ENCODE measurements at places on chromosomes 5 and 9. TPM values are rescaled to one million over a fixed set of nuclear protein-coding genes. Genes with fewer than 3 reads are reported as not detected.
A peak's percentile ranks its signal among the peaks of the same experiment; 100 is the strongest.

DNA sequence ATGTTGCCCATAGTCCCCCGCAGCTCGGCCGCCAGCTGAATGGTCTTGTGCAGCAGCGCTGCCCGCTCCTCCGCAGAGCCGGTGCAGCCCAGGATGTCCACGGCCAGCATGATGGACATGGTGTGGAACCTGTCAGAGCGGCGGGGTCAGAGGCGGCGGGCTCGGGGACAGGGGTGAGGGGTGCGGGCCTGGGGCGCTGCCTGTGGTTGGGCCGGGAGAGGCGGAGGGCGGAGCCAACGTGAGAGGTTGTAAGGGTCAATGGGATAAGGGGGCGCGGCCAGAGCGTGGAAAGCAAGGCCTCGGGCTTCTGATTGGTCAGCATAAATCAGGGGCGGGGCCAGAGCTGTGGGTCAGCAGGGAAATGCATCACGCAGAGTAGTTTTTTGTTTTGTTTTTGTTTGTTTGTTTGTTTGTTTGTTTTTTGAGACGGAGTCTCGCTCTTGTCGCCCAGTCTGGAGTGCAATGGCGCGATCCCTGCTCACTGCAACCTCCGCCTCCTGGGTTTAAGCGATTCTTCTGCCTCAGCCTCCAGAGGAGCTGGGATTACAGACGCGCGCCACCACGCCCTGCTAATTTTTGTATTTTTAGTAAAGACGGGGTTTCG lies 6.8 kb upstream of the TOR2A start:
- no peak overlapping the region for H3K27ac ChIP-seq
- H3K4me1 ChIP-seq: no peaks in the 10 kb centered on the region
- H3K27me3 ChIP-seq: no peaks in the 10 kb centered on the region
- peaks cover 73% of the 10 kb centered on the region for H3K36me3 ChIP-seq
- no peak for DNase-seq
- H3K4me3 ChIP-seq: no peak overlapping the region

GRCh38 chr9:100926366-100926765 lies 102.2 kb upstream of the PLPPR1 start:
- no peak overlapping the region for H3K4me3 ChIP-seq
- no peaks in the 10 kb centered on the region for H3K4me1 ChIP-seq
- no peak for DNase-seq
- no peaks in the 10 kb centered on the region for H3K27me3 ChIP-seq
- H3K36me3 ChIP-seq: no peaks in the 10 kb centered on the region

GRCh38 chr9:132126680-132127236 lies 35.1 kb upstream of the NTNG2 start:
- H3K4me1 ChIP-seq: peaks cover 14% of the 10 kb centered on the region
- H3K36me3 ChIP-seq: no peaks in the 10 kb centered on the region
- H3K27me3 ChIP-seq: peaks cover 23% of the 10 kb centered on the region
- peak overlapping the region; percentile 24 for H3K4me3 ChIP-seq
- H3K27ac ChIP-seq: no peak overlapping the region

- no peak for DNase-seq
- H3K4me1 ChIP-seq: peaks cover 15% of the 10 kb centered on the region
- H3K4me3 ChIP-seq: no peak overlapping the region
Measured at GRCh38 chr5:62284946-62285891, 20.8 kb upstream of the KIF2A start.

- H3K4me3 ChIP-seq: no peak overlapping the region
- H3K27ac ChIP-seq: no peak overlapping the region
- H3K4me1 ChIP-seq: no peaks in the 10 kb centered on the region
- no peaks in the 10 kb centered on the region for H3K27me3 ChIP-seq
- DNase-seq: no peak
Measured at GRCh38 chr9:110327716-110328115, 9.9 kb downstream of the TXNDC8 start.

DNA sequence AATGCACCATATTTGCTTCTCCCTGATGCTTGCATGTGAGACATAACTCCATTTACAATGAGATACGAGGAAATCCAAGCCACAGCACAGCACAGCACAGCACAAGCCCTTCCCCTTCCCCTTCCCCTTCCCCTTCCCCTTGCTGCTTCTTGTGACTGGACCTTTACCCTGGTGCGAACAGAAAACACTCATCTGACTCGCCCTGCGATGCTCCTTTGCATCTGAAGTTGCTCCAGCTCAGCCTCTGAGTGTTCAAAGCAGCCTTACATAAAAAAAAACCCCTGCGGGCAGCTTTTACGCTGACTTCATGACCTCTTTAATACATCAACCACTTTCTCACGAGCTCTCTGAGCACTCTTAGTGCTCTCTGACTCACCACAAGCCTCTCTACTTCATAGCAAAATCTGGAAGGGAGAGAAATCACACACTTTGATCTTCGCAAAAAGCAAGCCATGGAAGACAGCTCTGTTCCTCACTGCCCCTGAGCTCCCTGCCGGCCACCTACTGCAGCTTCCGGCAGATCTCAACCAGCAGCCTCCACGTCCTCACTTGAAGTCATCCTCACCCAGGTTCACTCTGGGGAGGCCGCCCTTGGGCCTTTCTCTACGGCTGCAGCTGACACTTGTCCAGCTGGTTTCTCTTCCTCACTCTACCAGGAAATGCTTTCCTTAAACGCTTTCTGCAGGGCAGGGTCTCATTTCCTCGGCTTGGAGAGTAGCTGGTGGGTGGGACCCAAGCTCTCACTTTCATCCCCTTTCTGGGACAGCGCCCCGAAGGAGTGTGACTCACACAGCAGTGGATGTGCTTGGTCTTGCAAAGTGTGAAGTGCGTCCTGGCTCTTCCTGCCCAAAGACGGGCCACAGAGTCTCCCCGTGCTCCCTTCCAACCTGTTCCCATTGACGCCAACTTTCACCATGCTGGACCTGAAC lies 5.3 kb downstream of the SLC34A1 start:
- H3K27me3 ChIP-seq: no peaks in the 10 kb centered on the region
- peak; percentile 86 for DNase-seq
- peaks cover 68% of the 10 kb centered on the region for H3K4me1 ChIP-seq
- H3K27ac ChIP-seq: peak overlapping the region; percentile 29
- H3K4me3 ChIP-seq: peak overlapping the region; percentile 4
- H3K36me3 ChIP-seq: no peaks in the 10 kb centered on the region

GRCh38 chr5:40578501-40579451 lies 100.9 kb upstream of the PTGER4 start:
- H3K4me1 ChIP-seq: peaks cover 6% of the 10 kb centered on the region
- H3K36me3 ChIP-seq: no peaks in the 10 kb centered on the region
- no peak for DNase-seq

- DNase-seq: no peak
- H3K4me1 ChIP-seq: no peaks in the 10 kb centered on the region
- H3K4me3 ChIP-seq: no peak overlapping the region
- no peaks in the 10 kb centered on the region for H3K27me3 ChIP-seq
- H3K36me3 ChIP-seq: peaks cover 11% of the 10 kb centered on the region
Measured at GRCh38 chr5:81417052-81417451, 23.1 kb upstream of the ACOT12 start.

GRCh38 chr5:175800656-175801081 lies 70.7 kb upstream of the CPLX2 start:
- H3K36me3 ChIP-seq: no peaks in the 10 kb centered on the region
- no peak overlapping the region for H3K27ac ChIP-seq
- DNase-seq: no peak
- H3K27me3 ChIP-seq: peaks cover 59% of the 10 kb centered on the region
- H3K4me1 ChIP-seq: peaks cover 20% of the 10 kb centered on the region

GRCh38 chr9:10674586-10674985 lies 61.8 kb upstream of the PTPRD start:
- no peak for DNase-seq
- H3K4me1 ChIP-seq: no peaks in the 10 kb centered on the region
- H3K27me3 ChIP-seq: no peaks in the 10 kb centered on the region
- no peak overlapping the region for H3K4me3 ChIP-seq
- no peak overlapping the region for H3K27ac ChIP-seq
- no peaks in the 10 kb centered on the region for H3K36me3 ChIP-seq

DNA sequence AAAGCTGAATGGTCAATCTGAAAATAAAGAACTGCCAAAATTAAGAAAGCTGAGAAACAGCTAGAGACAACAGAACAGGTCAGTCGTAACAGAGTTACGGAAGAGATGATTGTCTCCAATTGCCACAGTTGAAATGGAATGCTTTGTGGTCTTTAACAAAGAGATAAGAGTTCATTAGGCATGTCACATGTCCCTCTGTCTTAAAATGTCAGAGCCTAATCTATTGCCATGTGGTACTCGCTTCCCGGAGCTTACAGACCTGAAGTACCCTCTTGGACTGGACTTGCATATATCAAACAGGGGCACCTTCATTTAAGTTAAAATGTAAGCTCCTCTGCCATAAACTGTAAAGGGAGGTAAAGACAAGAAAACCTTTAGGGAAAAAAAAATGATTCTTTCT lies 19.7 kb downstream of the TTC39B start:
- no peak overlapping the region for H3K4me3 ChIP-seq
- DNase-seq: no peak
- H3K27ac ChIP-seq: no peak overlapping the region
- no peaks in the 10 kb centered on the region for H3K27me3 ChIP-seq

GRCh38 chr5:160312960-160313727 lies 780 bp upstream of the CCNJL start:
- H3K4me1 ChIP-seq: peaks cover 8% of the 10 kb centered on the region
- H3K36me3 ChIP-seq: no peaks in the 10 kb centered on the region
- DNase-seq: no peak
- no peak overlapping the region for H3K4me3 ChIP-seq
- peaks cover 28% of the 10 kb centered on the region for H3K27me3 ChIP-seq

GRCh38 chr5:102863764-102864560 lies 108.9 kb downstream of the PAM start:
- H3K27me3 ChIP-seq: peaks cover 18% of the 10 kb centered on the region
- H3K4me1 ChIP-seq: peaks cover 9% of the 10 kb centered on the region
- DNase-seq: no peak
- peaks cover 4% of the 10 kb centered on the region for H3K36me3 ChIP-seq

The ALDOB gene
- not detected for total RNA-seq

The ANKRD31 gene
- total RNA-seq: 0.55 TPM

The COL27A1 gene
- 0.87 TPM for total RNA-seq

All from CD4-positive, alpha-beta T cell (primary cell).